ENCODE measurements at places on chromosomes 1 and 21.

DNA sequence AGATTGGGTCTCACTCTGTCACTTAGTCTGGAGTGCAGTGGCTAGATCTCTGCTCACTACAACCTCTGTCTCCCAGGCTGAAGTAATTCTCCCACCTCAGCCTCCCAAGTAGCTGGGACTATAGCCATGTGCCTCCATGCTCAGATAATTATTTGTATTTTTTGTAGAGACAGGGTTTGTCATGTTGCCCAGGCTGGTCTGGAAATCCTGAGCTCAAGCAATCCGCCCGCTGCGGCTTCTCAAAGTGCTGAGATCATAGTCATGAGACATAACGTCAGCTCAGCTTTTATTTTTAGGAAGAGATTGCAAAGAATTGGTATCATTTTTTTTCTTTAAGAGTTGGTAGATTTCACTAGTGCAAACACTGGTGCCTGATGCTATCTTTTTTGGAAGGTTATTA lies 244.9 kb downstream of the DSCAM start:
- no peak for DNase-seq

- no peak for DNase-seq
Measured at GRCh38 chr1:240831191-240831631, 219.3 kb upstream of the GREM2 start.

DNA sequence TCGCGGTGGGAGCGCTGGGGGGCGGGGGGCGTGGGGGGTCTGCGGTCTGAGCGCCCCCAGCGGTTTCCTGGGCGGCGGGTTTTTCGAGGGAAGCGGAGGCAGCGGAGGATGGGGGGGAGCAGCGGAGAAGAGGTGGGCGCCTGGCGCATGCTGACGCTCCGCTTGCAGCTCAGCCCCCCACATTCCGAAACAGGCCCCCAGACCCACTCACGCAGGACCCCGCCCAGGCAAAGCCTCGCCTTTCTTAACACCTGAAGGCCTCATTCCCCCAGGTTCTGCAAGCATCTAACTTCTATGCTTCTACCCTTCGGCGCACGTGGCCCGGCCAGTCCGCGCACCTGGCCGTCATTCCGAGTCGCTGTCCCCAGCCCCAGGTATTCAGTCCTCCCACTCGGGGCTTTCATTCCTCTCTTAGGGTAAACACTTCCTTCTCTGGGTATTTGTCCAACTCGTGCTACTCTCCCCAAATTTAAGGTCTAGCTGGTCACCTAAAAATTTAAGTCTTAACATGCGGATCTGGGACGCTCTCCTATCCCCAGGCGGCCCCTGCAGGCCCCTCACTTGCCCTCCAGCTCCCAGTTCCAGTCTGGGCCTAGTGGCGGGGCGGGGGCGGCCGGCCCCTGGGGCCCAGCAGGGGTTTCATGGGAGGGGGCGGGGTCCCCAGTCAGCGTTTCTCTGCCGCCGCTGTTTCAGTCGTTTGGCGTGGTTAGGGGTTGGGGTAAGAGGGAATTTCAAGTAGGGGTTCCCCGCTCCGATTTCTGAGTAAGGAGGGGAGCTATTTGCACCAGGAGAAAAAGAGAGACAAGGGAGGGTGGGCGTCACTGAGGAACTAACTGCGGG lies 2.8 kb upstream of the ZBTB7B start:
- no peak for DNase-seq

DNA sequence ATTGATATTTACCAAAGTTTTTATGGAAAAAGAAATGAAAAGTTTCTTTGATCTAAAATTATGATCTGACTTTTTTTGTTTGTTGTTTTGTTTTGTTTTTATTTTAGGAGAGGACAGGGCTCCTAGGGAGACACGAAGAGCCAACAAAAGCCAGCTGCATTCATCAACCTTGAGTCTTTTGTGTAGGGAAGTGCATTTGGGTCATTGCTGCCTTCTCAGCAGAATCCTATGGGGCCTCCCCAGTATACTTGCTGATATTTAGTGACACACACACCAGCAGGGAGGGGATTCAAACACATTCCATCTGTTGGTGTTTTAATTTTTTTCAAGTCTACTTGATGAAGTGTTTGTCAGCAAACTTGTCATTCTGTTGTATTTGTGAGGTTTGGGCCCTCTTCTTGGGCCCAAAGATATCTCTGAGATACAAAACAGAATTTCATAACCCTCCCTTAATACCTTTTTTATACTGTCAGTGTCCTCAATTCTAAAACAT lies 203.5 kb downstream of the NTNG1 start:
- no peak for DNase-seq

- no peak for DNase-seq
Measured at GRCh38 chr1:169138866-169139670, 32.6 kb downstream of the ATP1B1 start.

DNA sequence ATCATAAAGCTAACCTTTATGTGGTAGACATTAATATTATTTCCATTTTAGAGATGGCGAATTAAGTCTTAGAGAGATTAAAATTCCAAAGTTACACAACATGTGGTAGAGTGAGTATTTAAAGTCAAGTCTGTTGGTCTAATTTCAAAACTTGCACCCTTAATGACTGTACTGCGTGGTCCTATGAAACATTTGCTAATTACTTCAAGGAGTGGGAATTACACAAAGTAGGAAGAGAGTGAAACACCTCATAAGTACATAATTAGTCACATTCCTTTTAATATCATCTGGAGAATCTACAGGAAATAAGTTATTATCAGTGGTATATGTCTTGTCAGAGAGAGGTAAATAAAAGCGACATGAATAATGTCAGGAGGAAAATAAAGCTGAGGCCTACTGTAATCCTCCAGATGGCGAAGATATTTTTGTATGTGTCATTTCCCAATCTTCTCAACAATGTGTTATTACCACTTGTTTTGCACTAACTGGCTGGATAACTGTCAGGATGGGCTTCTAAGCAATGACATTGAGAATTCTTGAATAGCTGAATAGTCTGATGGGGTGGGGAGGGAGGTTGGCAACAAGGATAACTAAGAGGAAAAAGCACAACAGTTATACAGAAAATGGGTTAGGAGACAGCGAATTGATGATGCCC lies 95.5 kb downstream of the TNFSF18 start:
- no peak for DNase-seq

GRCh38 chr1:71088645-71089287 lies 7.9 kb upstream of the ZRANB2 start:
- no peak for DNase-seq

DNA sequence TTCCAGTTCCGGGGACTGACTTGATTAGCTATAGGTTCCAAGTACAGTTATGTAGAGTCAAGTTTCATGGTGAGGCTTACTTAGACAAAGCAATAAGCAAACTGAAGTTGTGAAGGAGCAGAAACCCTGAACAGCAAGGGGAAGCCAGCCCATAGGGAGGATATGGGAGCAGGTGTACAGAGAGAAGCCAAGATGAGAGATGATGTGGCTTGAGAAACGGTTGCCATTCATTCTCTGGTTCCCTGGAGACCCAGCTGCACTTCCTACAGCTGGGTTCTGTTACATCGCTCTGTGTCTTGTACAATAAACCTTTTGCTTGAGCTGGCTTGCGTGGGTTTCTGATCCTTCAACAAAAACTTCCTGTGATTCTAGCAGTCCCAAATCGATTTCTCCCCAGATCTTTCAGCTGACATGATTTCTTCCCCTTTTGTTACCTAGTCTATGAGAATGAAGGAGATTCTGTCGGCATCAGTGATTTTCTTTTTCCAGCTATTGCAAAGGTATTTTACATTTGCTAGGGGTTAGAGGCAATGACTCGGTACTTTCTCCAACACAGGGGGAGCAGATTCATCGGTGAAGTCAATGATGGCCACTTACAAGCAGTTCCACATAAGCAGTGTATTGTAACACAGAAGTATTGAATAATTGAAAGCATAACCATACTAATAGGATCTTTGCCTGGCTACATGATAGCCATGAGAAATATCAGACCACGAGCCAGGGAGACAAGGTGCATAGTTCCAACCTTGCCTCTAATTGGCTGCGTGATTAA lies 67.3 kb downstream of the URB2 start:
- DNase-seq = no peak

DNA sequence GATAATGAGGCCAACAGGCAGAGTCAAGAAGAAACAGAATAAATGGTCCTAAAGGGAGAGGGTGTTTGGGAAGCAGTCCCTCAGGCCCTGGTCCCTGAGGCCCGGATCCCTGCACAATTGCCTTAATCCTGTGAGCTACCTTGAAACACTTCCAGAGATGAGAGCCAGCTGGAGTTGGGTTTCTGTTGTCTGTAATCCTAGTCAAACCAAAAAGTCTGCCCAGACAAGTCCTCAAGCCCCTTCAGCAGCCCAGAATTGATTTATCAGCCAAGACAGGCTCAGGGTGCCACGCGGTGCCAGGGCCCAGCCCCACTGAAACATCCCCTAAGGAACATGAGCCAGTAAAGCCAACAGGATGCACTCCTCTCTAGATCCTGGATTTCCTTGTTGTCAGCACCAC lies 16.4 kb upstream of the CLSTN1 start:
- DNase-seq = no peak

GRCh38 chr1:182331387-182331786 lies 60.2 kb downstream of the GLUL start:
- no peak for DNase-seq

DNA sequence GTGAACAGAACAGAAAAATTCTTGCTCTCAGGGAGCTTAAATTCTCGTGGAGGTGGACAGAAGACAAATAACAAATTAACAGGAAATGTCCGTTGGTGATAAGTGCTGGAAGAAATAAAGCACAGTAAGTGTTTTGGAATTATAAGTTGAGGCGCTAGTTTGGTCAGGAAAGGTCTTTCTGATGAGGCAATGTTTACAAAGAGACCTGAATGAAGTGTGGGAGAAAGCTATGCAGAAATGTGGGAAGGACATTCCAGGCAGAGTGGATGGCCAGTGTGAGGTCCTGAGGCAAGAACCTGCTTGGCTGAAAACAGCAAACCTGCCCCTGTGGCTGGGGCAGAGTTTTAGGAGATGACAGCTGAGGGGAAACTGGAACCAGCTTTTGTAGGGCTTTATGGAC lies 23.3 kb downstream of the NGF start:
- DNase-seq = no peak

- no peak for DNase-seq
Measured at GRCh38 chr1:90187323-90187585, 192.3 kb downstream of the ZNF326 start.

- DNase-seq = no peak
Measured at GRCh38 chr1:81225789-81226602, 574.7 kb upstream of the ADGRL2 start.

DNA sequence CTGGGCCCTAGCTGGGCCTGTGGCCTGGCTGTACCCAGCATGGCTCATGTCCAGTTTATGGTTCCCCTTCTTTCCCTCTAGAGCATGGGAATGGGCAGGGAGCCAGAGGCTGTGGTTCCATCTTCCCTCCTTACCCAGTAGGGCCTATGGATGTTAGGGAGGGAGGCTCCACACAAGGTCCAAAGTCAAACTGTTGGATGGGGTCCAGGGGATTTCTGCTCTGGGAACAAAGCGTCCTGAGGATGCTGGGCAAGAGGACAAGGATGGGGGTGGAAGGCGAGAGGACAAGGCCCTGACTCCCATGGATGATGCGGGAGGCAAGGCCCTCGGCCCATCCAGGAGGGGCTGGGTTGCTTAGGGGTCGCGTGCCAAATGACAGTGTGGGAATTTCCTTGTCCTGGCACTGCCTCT lies 17.3 kb downstream of the CSF1 start:
- peak; percentile 82 for DNase-seq

DNA sequence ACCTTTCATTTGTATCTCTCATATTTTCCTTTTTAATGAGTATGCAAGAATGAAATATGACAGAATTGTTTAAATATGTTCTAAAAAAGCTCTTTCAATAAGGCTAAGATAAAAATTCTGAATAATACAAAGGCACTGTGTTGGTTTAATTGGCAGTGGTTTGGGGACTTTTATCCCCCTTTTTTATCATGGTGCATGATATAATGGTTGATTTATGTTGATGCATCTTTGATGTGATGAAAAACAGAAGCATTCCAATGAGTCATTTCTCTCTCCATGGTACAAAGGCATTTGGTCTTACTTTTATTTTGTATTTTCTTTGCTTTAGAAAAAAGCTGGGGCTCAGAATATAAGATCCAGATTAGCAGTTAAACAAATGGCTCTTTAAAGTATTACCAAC lies 127.2 kb upstream of the GREM2 start:
- no peak for DNase-seq

GRCh38 chr1:171939740-171940139 lies 98.4 kb downstream of the DNM3 start:
- DNase-seq = no peak

GRCh38 chr1:189675712-189676244 lies 801.9 kb downstream of the BRINP3 start:
- DNase-seq = no peak

DNA sequence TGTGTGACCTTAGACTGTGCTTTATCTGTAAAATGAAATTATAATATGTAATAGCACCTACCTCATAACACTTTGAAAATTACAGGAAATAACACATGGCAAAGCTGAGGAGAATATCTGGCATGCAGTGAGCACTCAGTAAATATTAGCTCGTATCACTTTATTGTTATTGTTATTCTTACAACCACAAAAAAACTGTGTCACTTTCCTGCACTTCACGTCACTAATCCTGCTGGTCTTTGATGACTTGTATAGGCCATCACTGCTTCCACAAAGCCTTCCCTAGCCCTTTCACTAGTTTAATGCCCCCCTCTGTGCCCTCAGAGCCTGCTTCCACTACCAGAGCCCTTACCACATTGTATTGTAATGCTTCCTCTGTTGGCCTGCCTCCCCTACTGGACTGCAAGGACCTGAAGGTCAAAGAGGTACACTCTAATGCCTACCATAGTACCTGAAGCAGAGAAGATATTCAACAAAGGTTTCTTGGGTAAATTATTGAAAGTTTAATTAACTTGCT lies 231.6 kb downstream of the NFIA start:
- no peak for DNase-seq

GRCh38 chr1:16094453-16095158 lies 21.2 kb upstream of the FAM131C start:
- no peak for DNase-seq

DNA sequence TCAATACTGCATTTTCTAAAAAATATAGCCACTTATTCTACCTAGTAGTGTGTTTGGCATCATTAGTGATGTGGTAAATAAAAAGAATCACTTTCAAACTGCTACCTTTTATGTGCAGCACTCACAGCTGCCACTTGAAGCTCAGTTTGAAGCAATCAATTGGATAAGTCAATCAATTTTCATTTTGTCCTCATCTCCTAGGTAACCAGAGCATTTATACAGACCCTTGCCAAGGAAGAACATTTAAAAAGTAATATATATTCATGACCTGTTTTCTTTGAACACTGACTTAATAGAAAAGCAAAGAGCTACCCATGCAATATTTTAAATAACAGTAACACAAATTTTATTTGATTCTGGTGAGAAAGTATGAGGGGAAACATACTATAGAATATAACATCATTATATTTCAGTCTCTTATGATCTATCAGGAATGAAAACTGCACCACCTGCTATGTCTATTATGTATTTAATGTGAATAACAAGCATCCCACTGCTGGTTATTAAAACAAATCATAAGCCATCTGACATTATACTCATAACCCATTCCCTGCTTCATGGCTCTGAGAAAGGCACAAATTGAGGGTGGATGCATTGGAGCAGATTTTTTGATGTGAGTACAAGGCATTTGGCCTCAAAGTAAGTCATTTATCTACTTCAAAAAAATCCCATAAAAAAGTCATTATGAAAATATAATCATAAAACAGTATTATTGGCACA lies 168.4 kb upstream of the C21orf91 start:
- no peak for DNase-seq
